Activated naive CD4-positive, alpha-beta T cell treated with anti-CD3 and anti-CD28 coated beads, Interleukin-2, amount 50 U/mL, for 72 hours (primary cell): ENCODE measurements at places on chromosomes 12 and 14.

DNA sequence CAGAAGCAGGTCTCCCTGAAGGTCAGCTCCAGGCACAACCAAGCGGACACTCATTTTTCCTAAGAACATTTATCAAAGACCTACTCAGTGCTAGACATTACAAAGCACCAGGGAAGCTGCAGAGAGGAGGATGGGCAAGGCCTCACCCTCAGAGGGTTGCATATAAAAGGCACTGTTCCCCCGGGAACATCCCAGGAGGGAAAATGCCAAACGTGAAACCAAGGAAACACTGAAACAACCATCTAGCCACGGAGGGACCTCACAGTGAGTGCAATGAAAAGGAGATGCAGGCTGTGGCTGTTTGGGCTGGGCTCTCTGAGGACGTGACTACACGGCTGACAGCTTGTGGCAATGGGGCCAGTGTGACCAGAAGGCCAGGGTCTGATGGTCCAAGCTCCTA lies 117.4 kb upstream of the VASH1 start:
- no peak for DNase-seq

DNA sequence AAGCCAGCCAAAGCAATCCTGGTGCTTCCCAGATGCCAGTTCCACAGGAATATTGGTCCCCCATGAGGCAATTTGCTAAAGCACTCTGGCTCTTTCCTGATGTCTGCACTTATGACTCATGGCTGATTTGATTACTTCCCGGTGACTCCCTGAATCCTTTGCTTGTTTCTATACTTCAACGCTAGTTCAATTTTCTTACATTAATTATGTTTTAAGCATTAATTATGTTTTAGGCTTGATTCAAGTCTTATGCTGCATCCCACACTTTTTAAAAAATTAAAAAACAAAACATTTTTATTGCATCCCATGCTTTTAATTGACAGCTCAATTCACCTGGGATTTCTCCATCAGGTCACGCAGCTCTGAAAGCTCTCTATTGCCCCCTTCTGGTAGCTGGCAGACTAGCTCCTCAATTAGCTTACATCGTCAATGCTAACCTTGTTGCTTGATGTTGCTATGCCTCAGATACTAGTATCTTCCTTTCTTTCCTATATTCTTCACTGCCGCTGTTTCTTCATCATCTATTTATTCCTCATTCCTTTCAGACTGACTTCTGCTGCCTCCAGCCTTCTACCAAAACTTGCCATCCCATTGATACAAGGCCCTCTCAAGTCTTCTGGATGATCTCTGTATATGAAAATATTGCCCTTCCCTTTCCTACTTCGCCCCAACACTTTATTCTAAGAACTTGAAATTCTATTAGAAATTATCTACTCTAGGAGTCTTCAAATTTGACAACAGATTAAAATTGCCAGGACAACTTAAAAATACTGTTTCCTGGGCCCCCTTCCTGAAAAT lies 32.0 kb downstream of the TSHR start:
- DNase-seq: peak; percentile 64

GRCh38 chr14:91041450-91041849 lies 19.0 kb downstream of the RPS6KA5 start:
- no peak for DNase-seq

DNA sequence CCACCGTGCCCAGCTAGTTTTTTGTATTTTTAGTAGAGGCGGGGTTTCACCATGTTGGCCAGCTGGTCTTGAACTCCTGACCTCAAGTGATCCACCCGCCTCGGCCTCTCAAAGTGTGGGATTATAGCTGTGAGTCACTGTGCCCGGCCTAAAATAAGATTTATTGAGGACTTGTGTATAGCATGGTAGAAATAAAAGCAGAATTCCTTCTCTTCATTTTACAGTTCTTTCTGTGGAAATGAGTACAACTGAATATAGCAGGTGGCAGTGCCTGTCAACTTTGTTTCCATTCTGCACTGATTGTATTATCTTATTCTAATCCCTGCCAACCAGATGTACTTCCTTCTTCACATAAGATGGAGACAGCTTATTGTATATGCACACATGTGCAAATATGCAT lies 41.0 kb downstream of the DIP2B start:
- no peak for DNase-seq

- DNase-seq: no peak
Observed at GRCh38 chr14:68958553-68958952, 20.5 kb downstream of the ACTN1 start.
